Activated T-cell treated with anti-CD3 and anti-CD28 coated beads for 24 hours (primary cell): ENCODE measurements at places on chromosomes 13 and 19.

- no peak for DNase-seq
Observed at GRCh38 chr19:48043675-48044258, at the start of gene CABP5. Gene CABP5, minus strand, starts transcription at chr19:48044079. Its CDS starts 157 bp downstream, at chr19:48043922.

GRCh38 chr13:35630551-35631275 lies 154.2 kb upstream of the MAB21L1 start:
- DNase-seq: no peak

DNA sequence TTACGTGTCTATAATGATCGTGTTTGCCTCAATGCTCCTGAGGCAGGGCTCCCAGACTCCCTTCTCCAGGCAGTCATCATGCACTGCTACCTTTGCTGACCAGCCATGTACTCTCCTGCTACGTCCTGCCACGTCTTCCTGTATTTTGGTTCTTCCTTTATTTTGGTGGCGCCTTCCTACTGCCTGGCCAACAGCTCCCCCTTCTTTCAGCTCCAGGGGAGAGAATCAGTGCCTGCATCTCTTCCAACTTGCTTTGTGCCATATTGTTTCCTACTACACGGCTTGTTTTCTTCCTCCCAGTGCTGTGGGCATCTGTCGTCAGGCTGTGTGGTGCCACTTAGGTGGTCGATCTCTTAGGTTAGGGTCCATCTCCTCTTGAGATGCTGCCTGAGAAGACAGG lies 96.2 kb downstream of the FGF9 start:
- DNase-seq: no peak

DNA sequence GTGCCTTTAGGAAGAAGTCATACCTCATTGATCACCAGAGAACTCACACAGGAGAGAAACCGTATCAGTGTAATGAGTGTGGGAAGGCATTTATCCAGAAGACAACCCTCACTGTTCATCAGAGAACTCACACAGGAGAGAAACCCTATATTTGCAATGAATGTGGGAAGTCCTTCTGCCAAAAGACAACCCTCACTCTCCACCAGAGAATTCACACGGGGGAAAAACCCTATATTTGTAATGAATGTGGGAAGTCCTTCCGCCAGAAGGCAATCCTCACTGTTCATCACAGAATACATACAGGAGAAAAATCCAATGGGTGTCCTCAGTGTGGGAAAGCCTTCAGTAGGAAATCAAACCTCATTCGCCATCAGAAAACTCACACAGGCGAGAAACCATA lies 21.9 kb downstream of the ZNF382 start:
- no peak for DNase-seq

DNA sequence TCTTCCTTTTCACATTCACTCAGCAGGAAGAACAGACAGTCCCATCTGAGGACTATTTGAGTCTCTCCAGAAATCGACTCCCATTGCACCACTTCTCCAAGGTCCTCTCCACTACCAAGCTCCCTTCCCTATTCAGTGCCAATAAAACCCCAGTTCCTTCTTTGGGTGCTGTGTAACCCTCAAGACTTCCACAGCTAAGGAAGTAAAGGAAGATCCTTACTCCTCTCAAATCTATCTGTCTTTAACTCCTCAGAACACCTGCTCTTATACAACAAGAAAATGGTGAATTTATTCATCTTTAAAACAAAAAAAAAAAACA lies 29.2 kb upstream of the TM9SF2 start:
- no peak for DNase-seq

- DNase-seq: no peak
Observed at GRCh38 chr13:82115391-82115790, 1766.9 kb downstream of the SLITRK1 start.

DNA sequence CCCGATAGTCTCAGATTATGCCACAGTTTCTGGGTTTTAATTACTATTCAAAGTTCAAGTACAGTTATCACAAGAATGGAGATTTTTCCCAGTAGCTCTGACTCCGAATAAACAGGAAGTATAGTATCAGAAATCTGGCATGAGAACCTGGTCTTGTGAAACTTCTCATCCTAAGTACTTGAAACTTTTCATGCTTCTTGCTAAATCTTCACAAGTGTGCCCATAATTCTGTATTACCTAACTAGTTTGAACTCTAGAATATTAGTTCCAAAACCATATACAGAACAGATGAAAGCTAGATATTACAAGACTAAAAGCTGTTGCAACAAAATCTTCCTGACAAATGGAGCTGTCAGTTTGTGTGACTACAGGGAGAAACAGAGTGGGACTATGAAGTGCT lies 70.5 kb upstream of the CSNK1A1L start:
- DNase-seq: no peak

GRCh38 chr19:37938353-37938752 lies 31.3 kb downstream of the SIPA1L3 start:
- no peak for DNase-seq

GRCh38 chr13:72127031-72127430 lies 260.0 kb upstream of the DACH1 start:
- no peak for DNase-seq

DNA sequence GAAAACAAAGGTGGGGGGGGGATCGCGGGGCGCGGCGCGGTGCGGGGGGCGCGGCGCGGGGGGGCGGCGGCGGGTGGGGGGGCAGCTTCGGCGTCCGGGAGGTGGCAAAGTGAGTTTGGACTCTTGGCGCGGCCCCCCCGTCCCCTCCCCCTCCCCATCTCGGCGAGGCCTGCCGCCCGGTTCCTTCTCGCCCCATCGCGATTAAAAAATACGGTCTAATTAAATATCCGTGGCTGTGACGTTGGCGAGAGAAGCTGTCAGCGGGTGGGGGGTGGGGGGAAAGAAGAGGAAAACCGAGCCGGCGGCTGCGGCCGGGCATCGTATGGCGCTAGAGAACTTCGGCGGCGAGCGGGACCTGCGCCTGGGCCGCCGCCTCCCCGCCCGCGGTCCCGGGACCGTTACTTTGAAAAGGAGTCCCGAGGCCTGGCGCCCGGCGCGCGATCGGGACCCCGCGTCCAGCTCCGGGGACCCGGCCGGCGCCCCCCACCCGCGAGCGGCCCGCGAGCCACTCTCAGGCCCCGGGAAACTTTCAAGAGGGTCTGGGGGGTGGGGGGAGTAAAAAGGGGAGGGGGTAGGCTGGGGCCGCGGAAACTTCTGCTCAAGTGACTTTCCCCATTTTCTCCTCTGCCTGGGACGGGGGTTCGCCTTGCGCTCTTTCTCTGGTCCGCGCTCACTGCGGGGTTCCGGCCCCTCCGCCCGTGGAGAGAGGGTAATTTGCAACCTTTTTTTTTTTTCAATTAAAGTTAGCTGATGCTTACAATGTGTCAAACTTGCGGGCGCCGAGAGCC lies 146.3 kb upstream of the ZNF536 start:
- DNase-seq: no peak

DNA sequence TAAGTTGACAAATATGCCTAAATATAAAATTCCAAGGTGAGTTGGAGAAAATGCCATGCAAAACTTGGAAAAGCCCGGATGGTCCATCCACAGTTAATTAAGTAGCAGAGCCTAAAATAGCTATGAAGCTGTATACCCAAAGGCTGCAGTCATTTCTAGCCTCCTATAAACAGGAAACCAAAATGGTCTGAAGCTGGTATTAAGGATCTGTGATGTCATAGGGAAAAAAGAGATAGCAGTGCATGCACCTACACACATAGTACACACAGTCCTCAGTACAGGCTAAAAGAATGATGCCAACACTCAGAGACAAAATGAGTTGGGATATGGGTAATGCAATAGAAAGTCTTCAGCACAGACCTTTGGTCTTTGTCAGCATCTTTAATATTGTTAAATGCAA lies 736.9 kb downstream of the EFNB2 start:
- DNase-seq: no peak

- DNase-seq: no peak
Observed at GRCh38 chr13:110617321-110618072, 2.2 kb downstream of the NAXD start.

- DNase-seq: no peak
Observed at GRCh38 chr19:38425810-38426466, at the start of gene RASGRP4. Gene RASGRP4, minus strand, starts transcription at chr19:38426219. Its CDS starts 128 bp downstream, at chr19:38426091.

DNA sequence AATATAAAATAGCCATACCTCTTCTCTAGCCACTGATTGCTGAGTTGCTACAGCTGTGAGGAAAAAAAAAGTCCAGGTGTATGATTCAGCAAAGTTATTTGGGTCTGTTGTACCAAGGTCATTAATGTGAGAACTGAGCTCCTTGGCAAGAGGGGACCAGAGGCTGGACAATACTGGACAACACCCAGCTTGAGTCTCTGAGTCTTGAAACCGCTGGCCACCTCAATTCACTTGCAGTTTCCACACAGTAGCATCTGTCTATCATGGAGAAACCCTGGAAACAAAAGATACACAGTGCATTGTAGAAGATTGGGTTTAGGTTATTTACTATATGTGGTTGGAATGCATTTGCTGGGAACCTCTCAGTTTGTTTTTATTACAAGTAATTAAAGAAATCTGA lies 60.4 kb downstream of the WDFY2 start:
- DNase-seq: no peak

DNA sequence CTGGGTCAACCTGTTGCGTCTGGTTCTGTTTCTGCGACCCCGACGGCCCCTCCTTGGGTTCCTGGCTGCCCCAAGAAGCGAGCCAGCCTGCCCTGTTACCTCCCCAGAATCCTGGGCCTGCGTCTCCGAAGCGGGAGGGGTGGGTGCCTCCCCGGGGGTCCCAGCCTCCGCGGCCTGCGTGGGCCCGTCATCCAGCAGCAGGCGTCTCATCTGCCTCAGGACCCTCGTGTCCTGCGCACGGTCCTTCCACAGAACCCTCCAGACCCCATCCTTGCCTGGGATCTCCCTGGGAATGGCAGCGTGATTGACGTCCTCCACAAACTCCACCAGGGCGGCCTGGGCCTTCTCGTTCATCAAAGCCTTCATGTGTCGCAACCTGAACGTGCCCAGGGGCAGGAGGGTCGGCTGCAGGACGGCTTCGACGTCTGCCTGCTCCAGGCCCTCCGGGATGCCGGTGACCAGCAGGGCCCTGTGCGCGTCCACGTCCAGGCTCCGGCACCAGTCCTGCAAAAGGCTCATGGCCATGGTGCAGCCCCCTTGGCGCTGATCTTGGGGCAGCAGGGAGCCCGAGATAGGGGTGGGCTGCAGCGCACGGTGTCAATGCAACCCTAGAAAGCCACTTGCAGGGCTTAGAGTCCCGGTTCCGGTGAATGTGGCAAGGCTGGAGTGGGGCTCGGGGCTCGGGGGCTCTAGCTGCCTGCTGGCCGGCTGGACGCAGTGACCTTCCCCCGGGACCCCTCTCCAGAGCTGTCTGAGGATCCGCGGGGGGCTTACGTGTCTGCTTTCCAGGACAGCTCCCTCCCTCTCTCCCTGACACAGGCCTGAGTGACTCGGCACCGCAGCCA lies 504 bp downstream of the PNMA8B start:
- DNase-seq: no peak

DNA sequence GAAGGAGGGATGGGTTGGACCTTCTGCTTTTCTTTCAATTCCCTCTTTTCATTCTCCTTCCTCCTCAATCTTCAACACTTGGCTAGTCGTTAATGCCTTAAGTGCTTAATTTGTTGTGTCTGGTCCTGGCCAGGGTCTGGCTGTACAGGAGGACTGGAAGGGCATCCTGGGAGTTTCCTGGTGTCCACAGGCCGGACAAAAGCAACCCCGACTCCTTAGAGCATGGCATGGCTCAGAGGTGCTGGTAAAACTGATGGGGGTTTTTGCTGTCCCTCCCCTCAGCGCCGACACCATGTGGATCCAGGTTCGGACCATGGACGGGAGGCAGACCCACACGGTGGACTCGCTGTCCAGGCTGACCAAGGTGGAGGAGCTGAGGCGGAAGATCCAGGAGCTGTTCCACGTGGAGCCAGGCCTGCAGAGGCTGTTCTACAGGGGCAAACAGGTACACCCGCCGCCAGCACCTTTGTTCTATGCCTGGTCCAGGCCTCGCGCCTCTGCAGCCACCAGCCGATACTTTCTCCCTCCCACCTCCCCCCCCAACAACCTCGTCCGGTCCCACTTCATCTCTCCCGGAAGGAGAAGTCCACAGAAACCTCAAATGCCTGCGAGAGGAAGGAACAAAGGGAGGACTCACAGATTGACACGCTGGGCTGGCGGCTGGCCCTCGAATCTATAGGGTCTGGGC lies 1.4 kb downstream of the UHRF1 start:
- no peak for DNase-seq

GRCh38 chr13:111387026-111387871 lies 66.8 kb downstream of the TEX29 start:
- no peak for DNase-seq

DNA sequence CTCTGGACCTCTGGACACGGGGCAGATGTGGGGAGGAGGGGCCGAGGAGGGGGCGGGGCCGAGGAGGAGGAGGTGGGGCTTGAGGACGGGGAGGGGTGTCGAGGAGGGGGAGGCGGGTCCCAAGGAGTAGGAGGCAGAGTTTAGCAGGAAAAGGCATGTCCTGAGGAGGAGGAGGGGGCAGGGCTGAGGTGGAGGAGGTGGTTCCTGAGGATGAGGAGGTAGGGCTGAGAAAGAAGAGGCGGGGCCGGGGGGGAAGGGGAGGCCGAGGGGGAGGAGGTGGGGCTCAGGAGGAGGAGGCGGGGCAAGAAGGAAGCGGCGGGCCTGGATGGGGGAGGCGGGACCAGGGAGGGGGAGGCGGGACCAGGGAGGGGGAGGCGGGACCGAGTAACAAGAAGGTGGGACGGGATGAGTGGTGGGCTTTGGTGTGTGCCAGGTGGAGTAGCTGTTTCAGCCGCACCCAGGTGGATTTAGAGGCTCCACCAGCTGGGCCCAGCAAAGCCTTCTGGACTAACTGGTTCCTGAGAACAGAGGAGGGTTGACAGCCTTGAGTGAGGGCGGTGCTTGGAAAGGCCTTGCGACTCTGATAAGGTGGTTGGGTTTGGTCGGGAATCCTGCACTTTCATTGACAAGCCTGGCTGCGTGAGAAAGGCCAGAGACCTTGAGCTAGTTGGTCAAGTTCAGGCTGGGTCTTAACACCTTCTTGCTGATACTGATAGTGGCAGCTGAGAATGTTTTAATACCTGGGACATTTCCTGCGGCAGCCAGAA lies 7.7 kb downstream of the TECR start:
- no peak for DNase-seq

DNA sequence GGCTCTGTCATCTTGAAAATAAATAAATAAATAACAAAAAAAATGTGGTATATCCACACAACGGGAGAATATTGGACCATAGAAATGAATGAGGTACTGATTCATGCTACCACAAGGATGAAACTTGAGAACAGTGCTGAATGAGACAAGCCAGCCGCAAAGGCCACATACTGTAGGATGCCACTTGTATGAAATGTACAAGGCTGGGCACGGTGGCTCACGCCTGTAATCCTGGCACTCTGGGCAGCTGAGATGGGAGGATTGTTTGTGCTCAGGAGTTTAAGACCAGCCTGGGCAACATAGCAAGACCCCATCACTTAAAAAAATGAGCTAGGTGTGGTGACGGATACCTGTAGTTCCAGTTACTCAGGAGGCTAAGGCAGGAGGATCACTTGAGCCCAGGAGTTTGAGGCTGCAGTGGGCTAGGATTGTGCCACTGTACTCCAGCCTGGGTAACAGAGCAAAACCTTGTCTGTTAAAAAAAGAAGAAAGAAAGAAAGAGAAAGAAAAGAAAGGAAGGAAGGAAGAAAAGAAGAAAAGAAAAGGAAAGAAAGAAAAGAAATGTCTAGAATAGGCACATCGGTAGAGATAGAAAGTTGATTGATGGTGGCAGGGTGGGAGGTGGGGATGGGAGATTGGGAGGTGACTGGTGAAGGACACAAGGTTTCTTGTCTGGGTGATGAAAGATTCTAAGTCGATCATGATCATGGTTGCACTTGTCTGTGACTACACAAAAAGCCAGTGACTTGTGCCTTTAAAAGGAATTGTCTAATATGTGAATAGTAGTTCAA lies 20.3 kb downstream of the HPN start:
- DNase-seq: no peak
